ENCODE measurements at places on chromosomes 4 and X. TPM values are rescaled to one million over a fixed set of nuclear protein-coding genes. Genes with fewer than 3 reads are reported as not detected.

TFDP3 gene
- total RNA-seq = not detected

RAB39B gene
- total RNA-seq = 0.13 TPM

OTC gene
- total RNA-seq = 0.26 TPM

KLHL2 gene
- total RNA-seq = 26.3 TPM

SRPX gene
- 50.8 TPM for total RNA-seq

SHROOM2 gene
- 10.1 TPM for total RNA-seq

PRRG3 gene
- total RNA-seq = not detected

ADH4 gene
- total RNA-seq = not detected

PROM1 gene
- under 0.01 TPM for total RNA-seq

TLR2 gene
- 0.13 TPM for total RNA-seq

SCML1 gene
- 4.7 TPM for total RNA-seq

TAF7L gene
- total RNA-seq = 0.13 TPM

ARAP2 gene
- 0.13 TPM for total RNA-seq

ADGRG2 gene
- not detected for total RNA-seq

WDR1 gene
- total RNA-seq = 333 TPM

GRCh38 chr4:8690216-8691150 is 97.9 kb downstream of the CPZ start:
- no peak for DNase-seq

DNA sequence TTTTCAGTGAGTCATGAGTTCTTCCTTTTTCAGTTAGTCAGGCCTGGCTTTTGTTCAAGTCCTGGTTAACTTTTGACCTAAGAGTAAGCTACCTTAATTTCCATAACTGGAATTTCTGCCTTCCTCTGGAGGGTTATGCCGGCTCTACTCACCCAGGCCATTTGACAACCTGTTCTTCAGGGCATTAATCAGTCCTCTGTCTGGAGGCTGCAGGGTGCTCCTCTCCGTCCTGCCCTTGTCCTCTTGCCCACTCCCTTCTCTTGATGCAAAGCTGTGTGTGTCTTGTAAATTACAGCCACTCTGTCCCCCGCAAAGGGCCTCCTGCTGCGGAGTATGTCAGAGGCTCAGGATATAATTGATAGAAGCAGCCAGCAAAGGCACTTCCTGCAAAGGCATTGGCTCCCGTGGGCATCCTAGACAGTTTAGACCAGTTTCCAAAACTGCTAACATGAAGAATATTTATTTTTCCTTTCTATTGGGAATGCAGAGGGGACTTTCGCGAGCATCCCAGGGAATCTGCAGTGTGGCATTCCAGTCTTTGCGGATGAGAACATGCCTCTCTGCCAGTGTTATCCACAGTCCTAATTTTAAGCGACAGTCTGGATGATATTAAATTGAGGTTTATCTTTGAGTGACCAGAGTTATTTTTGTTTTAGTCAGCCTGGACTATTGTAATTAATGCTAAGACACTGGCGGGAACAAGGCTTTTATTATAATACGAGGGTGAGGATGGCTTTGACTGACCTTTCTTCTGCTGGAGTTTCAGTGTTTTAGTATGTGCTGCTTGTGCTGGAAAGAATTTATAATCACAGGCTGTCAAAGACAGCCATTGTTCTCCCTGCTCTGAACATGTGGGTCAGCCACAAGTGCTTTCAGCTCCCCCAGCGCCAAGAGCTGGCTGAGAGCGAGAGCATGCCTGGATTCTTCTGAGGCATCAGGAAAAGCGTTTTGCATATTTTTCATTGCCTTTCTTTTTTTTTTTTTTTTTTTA is 74.2 kb downstream of the LIMCH1 start:
- peak; percentile 40 for DNase-seq

DNA sequence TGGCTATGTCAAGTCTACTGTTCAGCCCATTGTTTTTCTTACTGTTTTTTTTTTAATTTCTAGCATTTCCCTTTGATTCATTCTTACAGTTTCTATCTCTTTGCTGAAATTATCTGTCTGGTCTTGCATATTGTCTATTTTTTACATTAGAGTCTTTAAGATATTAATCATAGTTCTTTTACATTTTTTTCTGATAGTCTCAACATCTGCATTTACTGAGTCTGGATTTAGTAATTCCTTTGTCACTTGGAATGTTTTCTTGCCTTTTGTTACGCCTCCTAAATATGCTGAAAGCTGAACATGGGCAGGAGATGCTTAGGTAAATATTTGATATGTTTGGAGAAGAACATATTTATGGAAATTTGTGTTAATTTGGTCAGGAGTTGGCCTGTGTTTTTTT is 10.4 kb downstream of the JADE3 start:
- DNase-seq = no peak

- DNase-seq = no peak
Measured at GRCh38 chr4:79273915-79274314, 51.9 kb downstream of the NAA11 start.

DNA sequence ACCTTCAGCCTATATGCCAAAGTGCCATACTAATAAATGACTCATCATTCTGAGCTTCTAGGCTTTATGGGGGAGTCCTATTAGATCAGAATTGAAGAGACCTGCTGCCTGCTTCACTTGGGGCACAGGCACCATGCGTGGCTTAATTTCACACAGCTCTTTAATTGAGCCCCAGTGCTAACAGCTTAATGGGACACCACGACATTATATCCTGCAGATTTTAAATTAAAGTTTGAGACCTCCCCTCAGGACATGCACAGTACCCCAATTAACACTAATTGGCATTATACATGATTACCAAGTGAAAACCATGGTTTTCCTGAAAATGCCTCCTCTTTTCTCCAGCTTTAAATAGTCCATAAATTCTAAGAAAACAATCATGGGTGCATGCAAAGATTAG is 6.8 kb downstream of the C1QTNF7 start:
- no peak for DNase-seq

- no peak for DNase-seq
Measured at GRCh38 chrX:50723006-50723405, 91.0 kb downstream of the SHROOM4 start.

DNA sequence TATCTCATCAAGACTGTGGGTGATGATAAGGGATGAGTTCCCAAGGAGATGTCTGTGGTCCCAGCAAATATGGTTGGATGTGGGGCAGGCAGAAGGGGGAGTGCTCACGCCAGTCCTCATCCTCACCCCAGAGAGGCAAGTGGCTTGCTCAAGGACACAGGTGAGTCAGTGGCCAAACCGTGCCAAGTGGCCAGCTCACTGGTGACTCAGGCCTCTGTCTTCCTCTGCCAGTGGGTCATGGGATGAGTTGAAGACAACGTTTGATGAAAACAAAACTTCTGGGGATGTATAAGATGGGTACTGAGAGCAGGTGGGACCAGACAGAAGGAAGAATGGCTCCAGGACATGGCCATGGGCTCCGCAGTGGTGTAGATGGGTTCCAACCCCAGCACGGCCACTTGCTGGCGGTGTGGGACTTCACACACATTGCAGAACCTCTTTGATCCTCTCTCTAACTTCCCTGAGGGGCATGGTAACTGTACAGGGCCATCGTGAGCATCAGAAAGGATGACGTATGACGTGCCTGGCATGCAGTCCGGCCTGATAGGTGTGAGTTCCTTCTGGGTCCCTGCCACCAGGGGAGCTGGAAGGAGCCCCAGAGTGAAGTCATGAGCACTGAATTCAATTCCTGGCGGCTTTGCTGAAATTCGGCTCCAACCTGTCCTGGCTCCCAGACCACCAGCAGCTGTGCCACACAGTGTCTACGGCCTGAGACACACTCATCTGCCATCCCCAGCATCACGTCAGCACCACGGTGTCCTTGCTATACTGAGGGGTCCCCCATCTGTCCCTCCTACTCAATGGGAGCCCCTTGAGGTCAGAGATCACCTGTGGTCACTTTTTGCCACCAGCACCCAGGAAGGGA is 41.3 kb upstream of the GPR78 start:
- no peak for DNase-seq

GRCh38 chr4:159600061-159600460 is 497.2 kb downstream of the RAPGEF2 start:
- no peak for DNase-seq

GRCh38 chr4:142040043-142040442 is 403.7 kb downstream of the IL15 start:
- DNase-seq = no peak

- DNase-seq = no peak
Measured at GRCh38 chr4:157908031-157908430, 264.8 kb downstream of the GASK1B start.

GRCh38 chrX:48487362-48487798 is 11.4 kb downstream of the FTSJ1 start:
- DNase-seq = no peak

DNA sequence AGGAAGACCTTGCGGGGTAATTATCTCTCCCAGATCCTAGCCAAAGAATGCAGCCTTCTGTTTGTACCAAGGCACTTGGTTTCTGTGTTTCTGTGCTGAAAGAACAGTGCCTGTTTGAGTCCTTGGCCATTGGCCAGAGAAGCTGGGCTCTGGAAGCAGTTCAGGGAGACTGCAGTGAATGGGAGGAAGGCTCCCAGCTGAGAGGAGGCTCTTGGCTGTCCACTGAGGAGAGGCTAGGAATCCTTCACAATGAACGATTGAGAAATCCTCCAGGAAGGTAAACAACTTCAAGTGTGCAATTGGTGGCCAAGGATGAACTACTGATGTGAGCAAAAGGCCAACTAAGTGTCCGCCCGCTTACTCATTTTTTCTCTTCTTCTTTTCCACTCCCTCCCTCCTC is 61.3 kb downstream of the HS3ST1 start:
- peak; percentile 19 for DNase-seq

- DNase-seq = peak; percentile 67
Measured at GRCh38 chr4:6873792-6874461, 35.7 kb upstream of the TBC1D14 start.

GRCh38 chr4:63700569-63700968 is 708.7 kb downstream of the TECRL start:
- no peak for DNase-seq

DNA sequence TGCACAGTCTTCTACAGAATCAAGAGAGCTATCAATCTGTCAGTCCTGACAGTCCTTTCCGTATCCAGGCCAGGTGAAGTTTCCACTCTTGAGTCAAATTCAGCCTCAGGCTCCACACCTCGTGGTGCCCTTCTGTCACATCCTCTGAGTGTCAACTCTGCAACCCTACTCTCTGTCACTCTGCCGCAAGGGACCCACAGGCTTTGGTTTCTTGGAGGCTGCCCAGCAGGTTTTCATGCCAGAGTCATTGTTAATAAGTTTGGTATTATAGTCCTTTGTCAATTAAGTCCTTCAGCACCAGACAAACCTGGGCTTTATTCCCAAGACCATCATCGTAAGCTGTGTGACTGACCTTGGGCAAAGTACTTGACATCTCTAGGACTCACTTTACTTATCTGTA is 83.4 kb upstream of the KLHL13 start:
- no peak for DNase-seq

- no peak for DNase-seq
Measured at GRCh38 chr4:3330707-3331106, 37.9 kb downstream of the RGS12 start.

GRCh38 chrX:23959781-23960180 is 52.0 kb downstream of the CXorf58 start:
- DNase-seq = no peak

GRCh38 chr4:46956451-46956850 is 36.9 kb downstream of the GABRA4 start:
- DNase-seq = no peak

DNA sequence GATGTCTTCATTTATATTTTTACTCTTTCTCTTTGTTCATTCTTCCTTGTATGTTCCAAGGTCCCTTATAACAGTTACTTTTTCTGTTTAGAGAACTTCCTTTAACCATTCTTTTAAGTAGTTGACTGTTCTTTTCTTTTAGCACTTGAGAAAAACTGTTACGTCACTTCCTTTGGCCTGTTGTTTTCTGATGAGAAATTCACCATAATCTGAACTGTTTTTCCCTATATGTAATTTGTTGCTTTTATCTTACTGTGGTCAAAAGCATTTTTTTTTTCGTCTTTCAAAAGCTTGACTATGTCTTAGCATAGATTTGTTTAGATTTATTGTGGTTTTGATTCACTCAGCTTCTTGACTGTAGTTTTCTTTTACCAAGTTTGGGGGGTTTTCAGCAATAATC is 1660.3 kb upstream of the PCDH10 start:
- DNase-seq = no peak

DNA sequence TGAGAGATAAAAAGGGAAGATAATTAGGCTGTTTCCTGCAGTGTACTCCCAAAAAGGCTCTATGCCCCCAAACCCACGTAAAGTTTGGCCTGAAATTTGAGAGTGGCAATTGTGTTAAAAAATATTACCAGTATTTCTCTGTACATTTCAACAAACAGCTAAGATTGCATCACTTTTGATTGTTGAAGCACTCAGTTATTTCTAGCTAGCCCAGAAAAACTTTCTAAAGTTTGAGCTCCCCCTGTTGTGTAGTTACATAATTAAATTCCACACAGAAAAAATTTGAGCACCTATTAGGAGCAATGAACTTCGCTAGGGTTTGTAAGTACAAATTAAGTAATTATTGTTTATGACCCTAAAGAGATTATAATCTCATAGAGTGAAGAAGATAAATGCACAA is 109.4 kb downstream of the DLG3 start:
- DNase-seq = peak; percentile 3

DNA sequence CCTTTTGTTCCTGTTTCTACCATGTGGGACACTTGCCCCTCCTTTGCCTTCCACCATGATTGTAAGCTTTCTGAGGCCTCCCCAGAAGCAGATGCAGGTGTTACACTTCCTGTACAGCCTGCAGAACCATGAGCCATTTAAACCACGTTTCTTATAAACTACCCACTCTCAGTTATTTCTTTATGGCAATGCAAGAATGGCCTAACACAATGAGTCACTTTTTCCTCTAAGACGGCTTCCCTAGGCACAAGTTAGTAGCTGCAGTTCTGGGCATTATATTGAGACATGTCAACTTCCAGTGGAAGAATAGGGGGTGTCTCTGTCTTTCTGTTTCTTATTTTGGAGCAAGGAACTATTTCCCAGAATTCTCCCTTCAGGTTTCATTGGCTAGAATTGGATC is 32.9 kb upstream of the DIPK2B start:
- DNase-seq = no peak

DNA sequence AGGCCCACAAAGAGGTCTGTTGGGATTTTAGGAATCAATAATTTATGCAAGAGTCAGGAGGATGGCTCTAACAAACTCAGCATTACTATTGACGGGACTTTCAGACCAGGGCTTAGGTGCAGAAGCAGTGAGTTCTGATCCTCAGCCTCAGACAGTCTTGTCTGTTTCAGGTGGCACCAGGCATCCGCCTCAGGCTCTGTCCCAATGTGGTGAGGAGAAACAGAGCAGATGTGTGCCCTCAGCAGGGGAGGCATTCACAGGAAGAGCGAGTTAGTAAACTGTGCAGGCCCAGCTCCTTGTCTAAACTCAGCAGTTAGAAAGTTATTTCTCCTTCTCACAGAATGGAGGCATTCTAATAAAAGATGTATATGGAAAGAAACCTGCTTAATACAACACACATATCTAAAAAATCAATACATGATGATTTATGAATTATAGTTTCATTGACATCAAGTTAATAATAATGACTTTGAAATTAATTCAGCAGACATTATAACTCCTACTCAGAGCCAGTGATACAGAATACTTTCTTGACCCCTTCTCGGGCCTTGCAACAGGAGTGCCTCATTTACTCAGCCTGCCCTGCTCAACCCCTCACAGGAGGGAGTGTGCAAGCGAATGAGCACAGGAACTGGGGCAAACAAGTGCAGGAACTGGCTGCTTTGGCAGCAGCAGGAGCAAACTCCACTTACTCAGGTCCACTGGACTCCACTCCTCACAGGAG is 202.8 kb upstream of the SMIM31 start:
- DNase-seq = no peak

GRCh38 chrX:134554291-134554690 is 94.3 kb downstream of the HPRT1 start:
- DNase-seq = no peak

GRCh38 chrX:115409551-115409950 is 120.0 kb downstream of the LUZP4 start:
- DNase-seq = no peak

GRCh38 chr4:89305712-89306437 is 1.7 kb downstream of the GPRIN3 start:
- DNase-seq = no peak

Measured in dermis microvascular lymphatic vessel endothelial cell (primary cell).